IPS-NIHi11 (cell line): ENCODE measurements at places on chromosomes 16 and 17.

- DNase-seq = no peak
Measured at GRCh38 chr17:75566834-75567233, 20.8 kb upstream of the MYO15B start.

DNA sequence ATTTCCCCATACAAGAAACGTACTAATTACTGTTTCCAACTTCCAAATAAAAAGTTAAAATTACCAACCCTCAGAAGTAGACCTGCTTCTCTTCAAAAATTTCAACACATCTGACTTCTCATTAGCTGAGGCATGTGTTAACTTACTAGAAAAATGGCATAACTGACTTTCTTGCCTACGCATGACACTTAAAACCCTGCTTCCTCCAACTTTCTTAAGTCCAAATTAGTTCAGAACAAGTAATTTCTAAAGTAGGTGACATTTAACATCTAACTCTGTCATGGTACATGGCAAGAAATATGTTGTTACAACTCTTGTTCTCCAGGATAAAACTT lies 6.7 kb downstream of the USP7 start:
- DNase-seq = no peak

DNA sequence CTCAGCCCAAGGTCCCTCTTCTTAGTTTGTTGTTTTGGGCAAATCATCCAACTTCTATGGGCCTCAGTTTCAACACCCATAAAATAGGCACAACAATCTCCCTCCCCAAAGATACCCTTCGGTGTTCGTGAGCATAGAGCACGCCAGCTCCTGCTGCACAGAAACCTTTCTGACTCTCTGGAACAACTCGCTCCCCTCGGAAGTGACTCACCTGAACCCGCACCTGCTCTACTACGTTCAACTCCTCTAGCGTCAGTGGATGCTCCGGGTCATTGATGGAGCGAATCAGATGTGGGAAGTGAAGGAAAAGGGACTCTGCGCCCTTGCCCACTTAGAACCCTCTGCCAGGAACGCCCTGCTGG lies 445 bp downstream of the CIAO2B start:
- no peak for DNase-seq

- DNase-seq = peak; percentile 5
Measured at GRCh38 chr17:82330322-82331239, 3.0 kb downstream of the SECTM1 start.

- DNase-seq = no peak
Measured at GRCh38 chr16:54447576-54448440, 161.2 kb upstream of the IRX3 start.

GRCh38 chr17:49334744-49335512 lies 27.1 kb downstream of the ZNF652 start:
- DNase-seq = no peak

GRCh38 chr17:40884708-40885512 lies at the start of gene KRT20:
Gene KRT20, minus strand, starts transcription at chr17:40885242. Its CDS starts 57 bp downstream, at chr17:40885185.
- peak; percentile 37 for DNase-seq

GRCh38 chr17:79503126-79503839 lies 107.6 kb downstream of the RBFOX3 start:
- DNase-seq = no peak

- DNase-seq = no peak
Measured at GRCh38 chr17:80861892-80862291, 129.7 kb upstream of the CHMP6 start.

GRCh38 chr16:68737730-68738629 lies 888 bp downstream of the CDH1 start:
- peak; percentile 62 for DNase-seq

GRCh38 chr17:63425483-63425882 lies 20.6 kb downstream of the CYB561 start:
- peak; percentile 85 for DNase-seq

- no peak for DNase-seq
Measured at GRCh38 chr17:14307560-14308024, 6.7 kb downstream of the HS3ST3B1 start.

GRCh38 chr16:2026461-2027023 lies at the start of gene NHERF2:
Gene NHERF2, plus strand, starts transcription at chr16:2026902. Its CDS starts 104 bp downstream, at chr16:2027006.
- peak; percentile 84 for DNase-seq

- DNase-seq = no peak
Measured at GRCh38 chr17:41973408-41973811, 6.8 kb downstream of the CNP start.

- DNase-seq = no peak
Measured at GRCh38 chr17:55986817-55987216, 166.5 kb upstream of the ANKFN1 start.

GRCh38 chr17:35548978-35549377 lies 11.5 kb upstream of the SLFN12L start:
- DNase-seq = no peak

DNA sequence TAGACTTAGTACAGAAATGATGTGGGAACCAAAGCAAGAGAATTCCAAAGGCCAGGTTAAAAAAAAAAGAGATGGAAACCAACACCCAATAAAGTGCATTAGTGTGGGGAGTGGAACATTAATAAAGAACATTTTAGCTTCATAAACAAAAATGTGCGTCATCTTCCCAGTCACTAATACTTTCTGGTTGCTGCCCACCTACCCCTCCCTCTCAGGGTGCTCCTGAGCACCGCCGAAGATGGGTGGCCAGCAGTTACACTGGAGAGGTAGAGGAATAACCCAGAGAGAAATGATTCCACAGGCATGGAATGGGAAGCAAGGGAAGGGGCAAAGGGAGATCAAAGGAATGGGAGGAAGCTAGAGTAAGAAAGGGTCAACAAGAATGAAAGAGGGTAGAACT lies 6.0 kb upstream of the CHD3 start:
- DNase-seq = no peak

DNA sequence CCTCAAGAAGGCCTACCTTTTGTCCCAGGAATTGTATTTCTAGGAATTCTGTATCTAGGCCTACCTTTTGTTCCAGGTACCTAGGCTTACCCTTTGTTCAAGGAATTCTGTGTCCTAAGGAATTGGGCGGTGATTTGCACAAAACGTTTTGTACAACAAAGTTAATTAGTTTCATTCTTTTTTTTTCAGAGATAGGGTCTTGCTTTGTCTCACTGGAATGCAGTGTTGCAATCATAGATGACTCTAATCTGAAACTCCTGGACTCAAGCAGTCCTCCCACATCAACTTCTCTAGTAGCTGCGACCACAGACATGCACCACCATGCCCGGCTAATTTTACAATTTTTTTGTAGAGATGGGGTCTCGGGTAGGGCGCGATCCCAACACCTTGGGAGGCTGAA lies 7.0 kb downstream of the CDR2L start:
- DNase-seq = no peak

GRCh38 chr16:10780628-10781027 lies 37.0 kb downstream of the NUBP1 start:
- DNase-seq = no peak

- DNase-seq = no peak
Measured at GRCh38 chr17:18028114-18028951, 10.6 kb downstream of the ATPAF2 start.

DNA sequence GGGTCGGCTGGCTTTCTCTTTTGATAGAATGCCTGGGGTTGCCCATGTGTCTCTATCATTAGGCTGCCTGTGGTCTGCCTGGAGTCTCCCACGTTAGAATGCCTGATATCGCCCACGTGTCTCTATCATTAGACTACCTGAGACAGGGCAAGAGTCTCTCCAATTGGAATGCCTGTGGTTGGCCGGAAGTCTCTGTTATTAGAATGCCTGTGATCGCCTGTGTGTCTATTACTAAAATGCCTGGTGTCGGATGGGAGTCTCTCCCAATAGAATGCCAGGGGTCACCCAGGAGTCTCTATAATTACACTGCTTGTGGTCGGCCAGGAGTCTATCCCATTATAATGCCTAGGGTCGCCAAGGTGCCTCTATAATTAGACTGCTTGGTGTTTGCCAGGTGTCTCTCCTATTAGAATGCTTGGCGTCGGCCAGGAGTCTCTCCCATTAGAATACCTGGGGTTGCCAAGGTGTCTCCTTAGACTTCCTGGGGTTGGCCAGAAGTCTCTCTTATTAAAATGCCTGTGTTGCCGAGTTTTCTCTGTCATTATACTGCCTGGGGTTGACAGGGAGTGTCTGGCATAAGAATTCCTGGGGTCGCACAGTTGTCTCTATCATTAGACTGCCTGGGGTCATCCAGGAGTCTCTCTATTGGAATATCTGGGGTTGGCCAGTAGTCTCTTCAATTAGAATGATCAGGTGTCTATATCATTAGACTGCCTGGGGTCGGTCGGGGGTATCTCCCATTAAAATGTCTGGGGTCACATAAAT lies 2272.8 kb downstream of the TP53TG3F start:
- no peak for DNase-seq

DNA sequence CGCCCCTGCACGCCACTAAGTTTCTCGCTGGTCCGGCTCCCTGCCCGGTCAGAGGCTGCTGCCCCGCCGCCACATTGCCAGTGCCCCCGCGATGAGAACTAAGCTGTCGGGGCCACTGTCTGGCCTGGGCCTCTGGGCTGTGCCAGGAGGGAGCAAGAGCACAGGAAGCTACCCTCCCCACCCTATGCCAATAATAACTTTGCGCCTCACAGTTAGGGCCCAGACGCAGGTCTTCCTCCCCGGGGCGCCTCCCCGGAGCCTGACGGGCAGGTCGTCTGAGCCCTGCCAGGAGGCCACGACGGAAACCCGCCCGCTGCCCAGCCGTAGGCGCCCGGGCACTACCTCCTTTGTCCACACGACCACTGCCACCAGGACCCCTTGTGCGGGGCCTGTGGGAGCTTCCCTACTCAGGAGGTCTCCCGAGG lies 1.5 kb downstream of the ZFPM1 start:
- DNase-seq = no peak

DNA sequence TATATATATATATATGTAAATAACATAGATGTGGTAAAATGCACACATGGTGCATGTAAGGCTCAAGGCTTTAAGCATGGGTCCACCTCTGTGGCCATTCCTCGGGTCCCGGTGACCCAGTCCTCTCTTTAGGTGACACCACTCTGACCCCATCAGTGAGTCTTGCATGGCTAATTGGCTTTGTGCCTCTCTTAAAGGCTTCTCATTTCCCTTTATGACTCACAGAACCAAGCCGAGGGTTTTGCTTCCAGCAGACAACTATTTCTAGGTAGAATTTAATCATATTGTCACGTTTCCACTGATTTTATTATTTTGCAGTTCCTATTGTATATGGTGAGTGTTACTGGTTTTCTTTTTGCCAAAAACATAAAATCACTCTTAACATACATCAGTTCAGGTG lies 59.7 kb downstream of the PLCG2 start:
- DNase-seq = no peak

- no peak for DNase-seq
Measured at GRCh38 chr16:56348168-56349085, 76.9 kb downstream of the AMFR start.

DNA sequence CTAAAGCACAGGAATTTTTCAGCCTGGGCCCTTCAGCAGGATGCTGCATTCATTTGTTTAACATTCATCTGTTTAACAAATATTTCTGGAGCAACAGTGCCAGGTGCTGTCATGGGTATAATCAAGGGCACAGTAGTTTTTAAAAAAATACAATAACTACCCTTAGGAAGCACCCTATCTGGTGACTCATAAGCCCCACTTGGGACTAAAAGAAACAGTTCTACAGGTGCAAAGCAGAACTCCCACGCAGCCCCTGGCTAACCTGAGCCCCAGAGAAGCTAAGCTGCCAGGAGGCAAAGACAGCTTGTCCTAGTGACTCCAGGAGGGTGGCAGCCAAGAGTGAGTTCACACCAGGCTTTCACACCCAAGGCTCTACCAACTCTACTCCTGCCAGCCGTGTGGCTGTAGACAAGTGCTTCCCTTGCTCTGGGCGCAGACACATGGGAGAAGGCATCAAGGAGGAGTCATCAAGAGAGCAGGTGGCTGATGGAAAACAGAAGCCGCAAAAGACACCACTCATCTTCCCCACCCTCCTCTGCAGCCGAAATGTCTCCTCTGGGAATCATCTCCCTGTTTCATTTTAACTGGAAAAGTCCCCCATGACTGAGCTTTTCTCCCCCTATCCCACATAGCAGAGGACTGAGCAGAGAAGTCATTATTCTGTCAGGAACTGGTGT lies 14.4 kb downstream of the CUEDC1 start:
- DNase-seq = no peak

- no peak for DNase-seq
Measured at GRCh38 chr17:16939606-16940115, 32.3 kb downstream of the TNFRSF13B start.

DNA sequence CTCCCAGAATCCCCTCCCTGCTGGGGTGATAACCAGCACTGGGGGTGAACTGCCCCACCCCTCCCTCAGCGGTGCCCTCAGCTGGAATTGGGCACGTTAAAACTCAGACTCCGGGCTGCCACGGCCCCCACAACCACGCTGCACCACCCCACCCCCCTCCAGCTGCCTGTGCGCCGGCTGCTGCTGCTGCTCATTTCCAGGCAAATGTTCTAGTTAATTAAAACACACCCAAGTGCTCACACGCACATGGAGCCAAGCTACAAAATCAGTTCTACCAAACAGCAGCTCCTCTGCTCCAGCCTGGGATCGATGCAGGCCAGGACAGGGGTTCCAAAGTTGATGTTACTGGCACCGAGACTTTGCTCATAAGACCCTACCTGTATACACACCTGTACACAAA lies 180.5 kb downstream of the ZNF423 start:
- no peak for DNase-seq

DNA sequence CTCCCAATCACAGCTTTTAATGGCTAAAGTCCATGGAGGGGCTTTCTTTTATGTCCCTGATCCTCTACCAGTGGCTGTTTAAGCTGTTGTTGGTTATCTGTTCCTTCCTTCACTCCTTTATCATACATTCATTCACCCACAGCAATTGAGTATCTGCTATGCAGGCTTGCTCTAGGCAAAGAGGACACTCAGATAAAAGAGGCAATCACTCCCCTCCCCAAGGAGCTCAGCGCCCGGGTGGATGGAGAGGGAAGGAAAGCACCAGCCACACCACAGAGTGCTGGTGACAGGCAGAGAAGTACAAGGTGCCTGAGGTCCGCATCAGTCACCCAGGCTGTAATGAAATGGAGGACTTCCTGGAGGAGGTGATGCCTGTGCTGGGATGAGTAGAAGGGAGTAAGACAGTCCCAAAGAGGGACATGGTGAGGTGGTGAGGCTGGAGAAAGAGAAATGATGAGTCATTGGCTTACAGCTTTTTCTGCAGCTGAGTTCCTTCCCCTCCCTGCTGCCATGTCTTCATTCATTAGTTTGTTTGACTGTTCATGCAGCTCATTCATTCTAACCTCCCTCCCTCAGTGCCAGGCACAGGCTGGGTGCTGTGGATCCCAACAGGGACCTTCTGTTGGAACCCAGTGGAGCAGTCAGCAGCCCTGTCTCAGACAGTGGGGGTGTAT lies 12.8 kb upstream of the NGFR start:
- no peak for DNase-seq

DNA sequence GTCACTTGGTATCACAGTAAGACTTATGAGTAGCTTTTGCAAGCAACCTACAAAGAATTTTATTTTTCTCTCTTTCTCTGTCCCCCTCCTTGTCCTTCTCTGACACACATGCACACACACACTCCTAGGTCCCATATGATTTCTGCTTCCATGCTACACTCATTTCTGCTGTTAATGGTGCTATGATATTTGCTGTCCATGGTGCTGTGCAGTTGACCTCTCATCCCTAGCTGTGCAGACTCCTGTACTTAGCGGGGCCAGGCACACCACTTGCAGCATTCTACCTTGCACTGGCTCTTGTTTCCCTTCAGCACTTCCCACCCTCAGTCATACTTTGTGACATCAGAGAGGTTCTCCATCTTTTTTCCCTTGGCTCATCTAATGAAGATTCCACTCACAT lies 158.9 kb upstream of the CNTNAP4 start:
- DNase-seq = no peak

GRCh38 chr16:82990155-82990554 lies 363.4 kb downstream of the CDH13 start:
- no peak for DNase-seq

- no peak for DNase-seq
Measured at GRCh38 chr17:21291357-21291756, 6.8 kb downstream of the MAP2K3 start.

- no peak for DNase-seq
Measured at GRCh38 chr17:49339354-49339753, 22.7 kb downstream of the ZNF652 start.
